ENCODE measurements at places on chromosomes 1 and 21. TPM values are rescaled to one million over a fixed set of nuclear protein-coding genes. Genes with fewer than 3 reads are reported as not detected.

DNA sequence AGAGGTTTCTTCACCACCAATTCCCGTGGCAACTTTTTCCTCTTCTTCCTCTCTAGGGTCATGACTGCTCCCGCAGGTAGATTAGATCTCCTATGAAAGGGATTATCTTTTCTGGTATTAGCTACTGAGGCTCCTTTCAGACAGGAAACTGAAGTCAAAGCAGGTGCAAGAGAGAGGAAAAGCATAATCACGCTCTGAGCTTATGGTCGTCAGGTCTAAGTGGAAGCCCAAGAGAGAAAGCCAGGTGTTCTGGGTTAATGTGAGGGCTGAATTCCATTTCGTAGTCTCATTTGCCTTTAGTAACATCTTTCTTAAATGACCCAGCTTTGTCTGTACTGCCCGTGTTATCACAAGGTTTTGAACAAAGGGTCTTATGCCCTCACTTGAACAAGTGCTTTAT, 8.3 kb upstream of the MAP3K21 start:
- no peak for DNase-seq

DNA sequence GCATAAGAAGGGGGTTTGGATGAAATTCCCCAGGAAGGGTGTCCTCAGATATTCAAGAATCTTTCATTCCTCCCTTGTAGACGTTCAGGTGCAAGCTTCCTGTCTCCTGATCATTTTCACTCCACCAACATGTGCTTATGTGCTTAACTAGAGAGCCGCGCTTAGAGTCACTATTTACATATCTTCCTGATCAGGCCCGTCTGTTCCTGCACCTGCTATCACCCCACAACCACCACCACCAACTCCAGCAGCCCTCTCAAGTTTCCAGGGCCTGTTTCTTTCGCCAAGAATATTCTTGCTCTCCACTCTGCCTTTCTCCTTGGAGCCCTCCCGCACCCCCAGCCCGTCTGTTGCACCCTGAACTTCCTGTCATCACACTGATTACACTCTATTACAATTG, 113.4 kb downstream of the SPSB1 start:
- no peak for DNase-seq

- DNase-seq: no peak
Observed at GRCh38 chr21:43290421-43291346, 121.9 kb downstream of the CRYAA start.

DNA sequence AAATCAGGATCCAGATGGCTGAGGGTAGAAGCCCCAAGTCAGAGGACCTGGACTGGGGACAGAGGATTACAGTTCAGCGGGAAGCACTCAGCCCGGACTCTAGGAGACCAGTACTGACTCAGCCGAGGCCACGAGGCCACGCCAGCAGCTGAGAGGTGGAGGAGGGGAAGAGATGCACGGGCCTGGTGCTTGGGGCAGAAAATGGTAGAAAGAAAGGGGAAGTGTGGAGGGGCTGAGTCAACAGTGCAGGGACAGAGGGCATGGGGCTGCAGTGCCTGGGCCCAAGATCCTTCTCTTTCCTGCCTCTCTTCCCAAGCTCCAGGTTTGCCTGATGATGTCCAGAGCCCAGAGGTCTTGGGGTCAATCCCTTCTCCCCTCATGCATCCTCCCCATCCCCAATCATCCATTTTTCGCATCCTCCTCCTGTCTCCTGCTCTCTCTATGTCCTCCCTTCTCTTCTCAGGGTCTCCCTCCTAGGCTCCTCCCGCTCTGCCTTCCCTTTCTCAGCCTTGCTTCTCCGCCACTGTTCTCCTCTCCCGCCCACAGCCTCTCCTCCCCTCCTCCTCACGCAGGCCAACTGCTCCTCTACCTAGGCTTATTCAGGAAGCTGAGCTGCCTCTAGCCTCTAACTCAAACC, 7.7 kb downstream of the ARHGEF2 start:
- peak; percentile 62 for DNase-seq

DNA sequence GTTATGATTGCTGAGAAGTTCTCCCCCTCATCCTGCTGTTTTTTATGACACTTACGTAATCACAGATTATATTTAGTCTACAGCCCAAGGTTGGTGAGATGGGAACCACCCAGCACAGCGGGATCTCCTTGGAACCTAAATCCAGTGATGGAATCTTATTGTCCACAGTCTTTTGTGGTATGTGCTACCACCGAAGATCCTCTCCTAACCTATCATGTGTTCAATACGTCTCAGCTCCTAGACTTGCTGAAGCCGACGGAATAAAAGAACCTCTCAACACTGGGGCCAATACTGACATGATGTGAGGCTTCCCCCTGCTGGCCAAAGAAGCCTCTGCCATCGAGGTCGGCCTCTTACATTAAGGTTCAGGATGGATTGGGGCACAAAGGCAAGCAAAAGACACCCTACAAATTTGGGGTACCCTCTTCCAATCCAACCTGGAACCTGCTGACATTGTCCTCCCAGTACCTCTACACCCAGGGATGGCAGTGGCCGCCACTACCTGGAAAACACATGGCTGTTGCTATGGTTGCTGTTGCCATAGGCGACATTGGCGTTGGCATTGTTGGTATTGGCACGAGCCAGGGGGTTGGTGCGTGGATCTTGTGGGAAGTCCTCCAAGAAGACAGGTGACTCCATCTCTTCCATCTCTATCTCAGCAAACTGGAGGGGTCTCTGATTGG, 19.4 kb upstream of the KIF21B start:
- peak; percentile 86 for DNase-seq

DNA sequence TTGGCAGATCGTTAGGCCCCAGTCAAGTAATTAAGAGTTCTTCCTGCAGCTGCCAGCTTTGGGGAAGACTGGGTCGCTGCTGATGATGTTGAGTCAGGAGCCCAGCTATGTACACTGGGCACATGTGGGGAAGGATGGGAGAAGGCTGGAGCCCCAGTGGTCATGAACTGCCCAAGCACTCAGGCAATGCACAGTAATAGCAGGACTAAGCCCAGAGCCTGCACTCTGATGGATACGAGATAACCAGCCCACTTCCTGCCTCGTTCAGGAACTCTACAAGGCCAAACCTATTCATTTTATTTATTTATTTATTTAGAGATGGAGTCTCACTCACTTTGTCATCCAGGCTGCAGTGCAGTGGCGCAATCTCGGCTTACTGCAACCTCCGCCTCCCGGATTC, 81.1 kb upstream of the BTG3 start:
- DNase-seq: no peak

DNA sequence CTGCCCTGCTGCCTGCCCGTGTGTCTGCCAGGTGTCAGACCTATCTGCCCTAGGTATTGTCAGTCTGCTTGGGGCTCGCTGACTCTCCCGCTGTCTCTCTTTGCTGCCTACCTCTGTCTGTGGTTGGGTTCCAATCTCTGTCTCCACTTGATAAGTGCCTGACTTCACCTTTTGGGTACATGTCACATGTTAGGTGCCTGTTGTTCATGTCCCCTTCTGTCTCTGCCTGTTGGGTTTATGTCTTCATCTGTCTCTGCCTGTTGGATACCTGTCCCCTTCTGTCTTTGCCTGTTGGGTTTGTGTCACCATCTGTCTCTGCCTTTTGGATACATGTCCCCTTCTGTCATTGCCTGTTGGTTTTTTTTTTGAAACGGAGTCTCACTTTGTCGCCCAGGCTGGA, 14.6 kb downstream of the RPS6KA1 start:
- DNase-seq: no peak

- peak; percentile 67 for DNase-seq
Observed at GRCh38 chr1:204513117-204513716, 3.0 kb upstream of the MDM4 start.

- no peak for DNase-seq
Observed at GRCh38 chr1:233617025-233617424, 3.1 kb downstream of the KCNK1 start.

DNA sequence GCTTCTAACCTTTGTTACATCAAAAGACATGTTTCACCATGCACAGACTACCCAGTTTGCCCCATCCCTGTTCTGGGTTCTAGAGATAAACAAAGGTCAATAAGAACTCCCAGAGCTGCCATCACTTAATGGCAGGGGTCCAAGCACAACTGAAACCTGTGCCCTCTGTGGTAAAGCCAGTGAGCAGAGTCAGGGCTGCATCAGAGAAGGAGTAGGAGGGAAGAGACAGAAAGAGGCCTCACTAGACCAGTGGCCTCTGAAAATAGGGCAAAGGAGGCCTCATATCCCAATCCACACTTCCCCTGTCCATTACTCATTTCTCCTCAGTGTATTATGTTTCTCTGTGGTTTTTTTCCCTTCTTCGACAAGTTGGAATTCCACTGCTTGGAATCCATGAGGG, 10.2 kb downstream of the ATP1A2 start:
- DNase-seq: no peak

DNA sequence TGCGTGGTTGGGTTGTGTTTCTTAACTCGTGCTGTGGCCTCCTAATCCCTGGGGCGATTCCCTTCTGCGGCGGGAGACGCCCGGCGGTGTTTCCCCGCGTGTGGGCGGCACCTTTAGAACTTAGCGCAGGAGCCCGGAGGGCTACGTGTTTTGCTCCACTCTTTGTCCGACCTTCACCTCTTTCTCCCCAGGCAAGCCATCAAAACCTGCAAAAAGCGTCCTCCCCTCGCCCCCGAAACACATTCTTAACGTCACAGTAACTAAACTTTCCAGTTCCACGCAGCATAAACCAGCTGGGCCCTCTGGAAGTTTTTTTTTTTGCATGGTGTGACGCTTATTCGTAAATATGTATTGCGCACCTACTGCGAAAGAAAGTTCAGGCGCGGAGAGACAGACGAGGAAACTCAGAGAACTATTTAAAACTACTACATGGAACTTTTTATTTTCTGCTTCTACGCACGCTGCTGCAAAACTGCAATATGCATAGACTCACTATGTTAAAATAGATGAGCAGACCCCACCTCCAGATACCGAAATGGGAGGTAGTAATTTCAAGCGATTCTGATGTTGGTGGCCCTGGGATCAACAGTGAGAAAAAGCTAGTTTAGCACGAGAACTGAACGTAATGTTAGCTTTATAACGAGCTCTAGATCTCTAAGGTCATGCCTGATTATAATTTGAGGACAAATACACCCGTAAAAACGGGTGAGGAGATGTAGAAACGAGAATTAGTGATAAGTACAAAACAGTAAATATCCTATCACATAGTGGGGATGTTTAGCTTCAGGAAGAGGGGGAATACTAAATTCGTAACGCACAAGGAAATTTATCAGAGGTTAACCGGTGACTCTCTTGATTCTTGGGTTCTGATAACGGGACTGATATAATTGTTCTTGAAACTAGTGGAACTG, 920 bp downstream of the MTR start:
- DNase-seq: peak; percentile 88

- DNase-seq: no peak
Observed at GRCh38 chr1:164261691-164262240, 297.2 kb upstream of the PBX1 start.

- no peak for DNase-seq
Observed at GRCh38 chr1:207941665-207942064, 30.7 kb upstream of the CD34 start.

DNA sequence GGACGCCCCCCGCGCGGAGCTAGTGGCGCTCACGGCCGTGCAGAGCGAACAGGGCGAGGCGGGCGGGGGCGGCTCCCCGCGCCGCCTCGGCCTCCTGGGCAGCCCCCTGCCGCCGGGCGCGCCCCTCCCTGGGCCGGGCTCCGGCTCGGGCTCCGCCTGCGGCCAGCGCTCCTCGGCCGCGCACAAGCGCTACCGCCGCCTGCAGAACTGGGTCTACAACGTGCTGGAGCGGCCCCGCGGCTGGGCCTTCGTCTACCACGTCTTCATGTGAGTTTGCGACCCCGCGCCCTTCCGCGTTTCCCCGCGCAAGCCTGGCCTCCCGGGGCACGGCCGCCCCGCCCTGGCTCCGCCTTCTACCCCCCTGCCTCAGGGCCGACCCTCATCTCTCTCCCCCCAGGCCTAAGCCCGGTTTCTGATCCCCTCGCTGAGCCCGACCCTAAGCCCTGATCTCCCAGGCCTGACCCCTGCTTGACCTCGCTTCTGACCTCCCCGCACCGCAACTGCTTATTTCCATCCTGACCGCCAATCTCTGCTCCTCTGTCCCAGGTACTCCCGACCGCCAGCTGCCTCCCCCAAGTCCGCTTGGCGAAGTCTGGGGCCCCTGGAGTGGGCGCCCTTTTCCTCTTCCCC, 669 bp downstream of the KCNQ4 start:
- no peak for DNase-seq

- no peak for DNase-seq
Observed at GRCh38 chr1:17120962-17121837, 1.9 kb upstream of the PADI2 start.

GRCh38 chr1:169326956-169327268, 40.7 kb downstream of the NME7 start:
- no peak for DNase-seq

GRCh38 chr21:25722631-25723030, 12.1 kb downstream of the ATP5PF start:
- DNase-seq: no peak

DNA sequence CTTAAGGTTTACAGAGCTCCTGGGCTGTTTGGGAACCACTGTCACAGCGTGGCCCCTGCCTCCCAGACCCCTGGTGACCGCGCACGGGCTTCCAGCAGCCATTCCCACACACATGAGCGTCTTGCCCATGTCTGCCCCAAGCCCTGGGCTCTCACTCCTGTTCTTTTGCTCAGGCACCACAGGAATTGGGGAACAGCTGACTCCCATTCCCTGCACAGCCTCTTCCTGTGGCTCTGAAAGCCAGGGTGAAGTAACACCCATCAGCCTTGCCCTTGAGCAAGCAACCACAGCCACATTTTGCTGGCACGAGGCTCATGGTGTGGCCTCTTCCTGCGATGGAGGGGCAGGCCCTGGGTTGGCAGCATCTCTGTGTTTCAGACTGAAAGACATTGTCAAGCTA, 14.3 kb upstream of the GPR157 start:
- no peak for DNase-seq

DNA sequence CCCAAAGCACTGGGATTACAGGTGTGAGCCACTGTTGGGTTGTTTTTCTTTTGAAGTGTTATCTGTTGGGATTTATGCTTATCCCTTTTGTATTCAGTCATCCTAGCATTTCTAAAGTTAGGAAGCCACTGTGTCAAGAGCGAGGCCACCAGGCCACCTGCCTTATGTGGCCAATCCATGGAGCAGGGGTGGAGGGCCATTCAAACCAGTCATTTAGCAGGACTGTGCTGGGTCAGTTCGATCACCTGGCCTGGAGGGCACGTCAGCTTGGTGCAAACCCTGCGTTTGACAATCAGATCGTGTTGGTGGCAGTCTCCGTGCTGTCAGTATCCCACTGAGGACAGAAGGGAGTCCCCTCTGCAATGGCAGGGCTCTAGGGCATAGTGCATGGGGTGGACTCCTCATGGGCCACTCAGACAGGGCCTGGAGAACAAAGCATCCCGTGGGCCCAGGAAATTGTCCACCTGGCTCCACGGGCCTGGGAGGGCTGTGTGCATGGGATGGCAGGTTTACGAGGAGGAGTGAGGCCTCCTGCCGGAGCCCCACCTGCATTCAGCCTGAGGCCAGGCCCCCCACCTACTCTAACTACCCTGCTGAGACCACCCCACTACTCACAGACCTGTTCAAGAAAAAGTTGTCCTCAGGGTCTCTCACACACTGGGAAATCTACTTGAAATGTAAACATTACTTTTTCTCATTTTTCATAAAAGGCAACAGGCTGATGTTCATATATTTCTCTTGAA, 242.3 kb downstream of the SDCCAG8 start:
- DNase-seq: no peak

GRCh38 chr1:57404884-57405283, 19.0 kb downstream of the DAB1 start:
- DNase-seq: no peak

The ACTN2 gene
- total RNA-seq: 0.18 TPM

The GRHL3 gene
- not detected for total RNA-seq

The FCRL1 gene
- total RNA-seq: 0.29 TPM

The CATSPER4 gene
- not detected for total RNA-seq

The GNAT2 gene
- total RNA-seq: 0.81 TPM

The SAMSN1 gene
- total RNA-seq: 71.4 TPM

The LHX8 gene
- not detected for total RNA-seq

The GRIK1 gene
- not detected for total RNA-seq

The ZBTB18 gene
- 8.2 TPM for total RNA-seq

All from activated CD8-positive, alpha-beta T cell treated with anti-CD3 and anti-CD28 coated beads for 36 hours (primary cell).